ENCODE measurements at places on chromosomes 7 and 10. TPM values are rescaled to one million over a fixed set of nuclear protein-coding genes. Genes with fewer than 3 reads are reported as not detected.
A peak's percentile ranks its signal among the peaks of the same experiment; 100 is the strongest.

GRCh38 chr10:28396331-28396730 lies 93.5 kb upstream of the MPP7 start:
- peaks cover 3% of the 10 kb centered on the region for H3K4me1 ChIP-seq
- no peak overlapping the region for H3K27ac ChIP-seq
- H3K36me3 ChIP-seq = no peaks in the 10 kb centered on the region
- H3K27me3 ChIP-seq = no peaks in the 10 kb centered on the region
- no peak overlapping the region for H3K4me3 ChIP-seq
- DNase-seq = no peak

The ANKRD61 gene
- not detected for total RNA-seq

DNA sequence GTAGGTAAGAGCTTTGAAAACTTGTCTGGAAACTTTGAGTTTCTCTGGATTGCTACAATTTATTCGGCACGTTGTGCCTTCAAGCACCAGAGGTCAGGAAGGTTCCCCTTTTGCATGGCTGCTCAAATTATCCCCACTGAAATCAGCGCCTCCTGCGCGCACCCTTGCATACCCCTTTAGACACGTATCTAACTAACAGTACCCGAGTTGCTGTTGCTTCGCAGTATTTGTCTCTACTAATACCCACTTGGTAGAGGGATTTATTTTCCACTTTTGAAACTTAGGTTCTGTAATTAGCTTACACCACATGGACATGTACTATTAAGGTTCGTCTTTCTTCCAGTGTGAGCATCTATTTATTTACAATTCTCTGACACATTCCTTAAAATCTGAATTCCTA lies 1.6 kb downstream of the MEOX2 start:
- peak overlapping the region; percentile 66 for H3K4me3 ChIP-seq
- no peak overlapping the region for H3K27ac ChIP-seq
- H3K36me3 ChIP-seq = no peaks in the 10 kb centered on the region
- H3K4me1 ChIP-seq = no peaks in the 10 kb centered on the region
- no peaks in the 10 kb centered on the region for H3K27me3 ChIP-seq

The CHST12 gene
- 79.4 TPM for total RNA-seq

The PLAU gene
- total RNA-seq = 1.5 TPM

GRCh38 chr7:47402941-47403866 lies 178.7 kb downstream of the TNS3 start:
- no peaks in the 10 kb centered on the region for H3K27me3 ChIP-seq
- DNase-seq = no peak
- H3K4me1 ChIP-seq = peaks cover 24% of the 10 kb centered on the region
- no peak overlapping the region for H3K27ac ChIP-seq
- H3K36me3 ChIP-seq = peaks cover 15% of the 10 kb centered on the region
- no peak overlapping the region for H3K4me3 ChIP-seq

DNA sequence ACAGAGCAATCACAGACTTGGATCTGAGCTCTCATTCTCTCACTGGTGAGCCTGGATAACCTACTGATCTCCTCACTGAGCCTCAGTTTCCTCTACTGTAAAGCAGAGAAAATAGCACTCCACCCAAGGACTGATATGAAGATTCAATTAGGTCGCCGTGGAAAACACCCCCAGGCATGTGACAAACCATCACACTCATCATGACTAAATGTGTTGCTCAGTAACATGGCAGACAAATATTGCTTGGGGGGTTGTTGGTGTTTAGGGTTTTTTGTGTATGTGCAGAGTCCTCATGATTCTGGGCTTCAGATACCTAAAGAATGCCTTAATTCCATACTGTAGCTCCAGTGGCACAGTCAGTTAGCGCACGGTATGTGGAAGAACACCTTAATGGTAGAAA lies 122.1 kb upstream of the TCF7L2 start:
- H3K4me3 ChIP-seq = no peak overlapping the region
- no peaks in the 10 kb centered on the region for H3K36me3 ChIP-seq
- no peaks in the 10 kb centered on the region for H3K27me3 ChIP-seq
- H3K4me1 ChIP-seq = no peaks in the 10 kb centered on the region

GRCh38 chr7:461117-461452 lies 58.6 kb downstream of the PDGFA start:
- H3K27ac ChIP-seq = no peak overlapping the region
- peaks cover 6% of the 10 kb centered on the region for H3K4me1 ChIP-seq
- no peaks in the 10 kb centered on the region for H3K27me3 ChIP-seq
- no peak for DNase-seq
- H3K36me3 ChIP-seq = no peaks in the 10 kb centered on the region
- no peak overlapping the region for H3K4me3 ChIP-seq

The ATOH7 gene
- not detected for total RNA-seq

The TBXAS1 gene
- total RNA-seq = 3.8 TPM

The TBATA gene
- total RNA-seq = not detected

DNA sequence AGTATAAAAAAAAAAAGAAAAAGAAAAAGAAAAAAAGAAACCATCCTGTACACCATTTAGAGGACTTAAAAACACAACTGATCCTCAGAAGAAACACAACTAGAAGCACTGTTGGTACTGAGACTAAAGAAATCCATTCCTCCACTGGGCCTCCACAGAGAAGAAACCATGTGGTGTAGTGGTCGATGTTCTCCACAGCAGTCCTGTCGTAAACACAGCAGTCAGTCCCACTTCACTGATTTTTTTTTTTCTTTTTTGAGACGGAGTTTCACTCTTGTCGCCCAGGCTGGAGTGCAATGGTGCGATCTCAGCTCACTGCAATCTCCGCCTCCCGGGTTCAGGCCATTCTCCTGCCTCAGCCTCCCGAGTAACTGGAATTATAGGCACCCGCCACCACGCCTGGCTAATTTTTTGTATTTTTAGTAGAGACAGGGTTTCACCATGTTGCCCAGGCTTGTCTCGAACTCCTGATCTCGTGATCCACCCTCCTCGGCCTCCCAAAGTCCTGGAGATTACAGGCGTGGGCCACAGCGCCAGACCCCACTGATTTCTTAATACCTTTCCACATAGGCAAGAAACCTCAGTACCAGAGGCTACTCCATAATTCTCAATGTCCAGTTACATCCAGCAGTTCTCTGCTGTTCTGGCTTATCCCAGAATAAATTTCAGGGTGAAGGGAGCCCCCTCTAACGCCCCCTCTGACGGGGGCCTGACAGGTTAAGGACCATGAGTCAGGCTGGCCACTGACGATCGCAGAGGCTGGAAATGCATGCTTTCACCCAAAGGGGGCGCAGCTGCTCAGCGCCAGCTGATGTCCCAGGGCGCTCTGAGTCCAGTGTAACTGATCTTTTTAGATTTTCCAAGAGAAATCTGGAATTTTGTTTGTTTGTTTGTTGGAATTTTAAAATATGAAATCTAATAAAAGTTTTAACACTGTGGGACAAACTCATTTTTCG lies 24.8 kb upstream of the FFAR4 start:
- H3K27me3 ChIP-seq = no peaks in the 10 kb centered on the region
- H3K27ac ChIP-seq = no peak overlapping the region
- H3K36me3 ChIP-seq = no peaks in the 10 kb centered on the region
- no peaks in the 10 kb centered on the region for H3K4me1 ChIP-seq

DNA sequence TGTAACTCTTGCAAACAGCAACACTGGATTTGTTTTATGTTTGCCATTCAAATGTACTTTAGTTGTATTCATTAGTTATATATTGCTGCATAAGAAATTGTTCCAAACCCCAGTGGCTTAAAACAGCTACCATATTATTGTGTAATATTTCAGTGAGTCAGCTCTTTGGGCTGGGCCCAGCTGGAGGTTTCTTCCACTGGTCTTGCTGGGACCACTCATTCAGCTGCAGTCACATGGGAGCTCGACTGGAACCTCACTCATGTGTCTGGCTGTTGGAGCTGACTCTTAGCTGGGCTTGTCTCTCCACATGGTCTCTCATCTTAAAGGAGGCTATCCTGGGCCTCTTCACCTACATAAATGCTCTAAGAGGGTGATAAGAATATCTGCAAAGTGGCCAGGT lies 23.2 kb upstream of the PIP4K2A start:
- no peaks in the 10 kb centered on the region for H3K4me1 ChIP-seq
- no peak overlapping the region for H3K27ac ChIP-seq
- no peaks in the 10 kb centered on the region for H3K27me3 ChIP-seq
- H3K4me3 ChIP-seq = no peak overlapping the region
- no peaks in the 10 kb centered on the region for H3K36me3 ChIP-seq
- peak; percentile 72 for DNase-seq

The EBF3 gene
- total RNA-seq = 20.2 TPM

The PNLIPRP3 gene
- total RNA-seq = not detected

DNA sequence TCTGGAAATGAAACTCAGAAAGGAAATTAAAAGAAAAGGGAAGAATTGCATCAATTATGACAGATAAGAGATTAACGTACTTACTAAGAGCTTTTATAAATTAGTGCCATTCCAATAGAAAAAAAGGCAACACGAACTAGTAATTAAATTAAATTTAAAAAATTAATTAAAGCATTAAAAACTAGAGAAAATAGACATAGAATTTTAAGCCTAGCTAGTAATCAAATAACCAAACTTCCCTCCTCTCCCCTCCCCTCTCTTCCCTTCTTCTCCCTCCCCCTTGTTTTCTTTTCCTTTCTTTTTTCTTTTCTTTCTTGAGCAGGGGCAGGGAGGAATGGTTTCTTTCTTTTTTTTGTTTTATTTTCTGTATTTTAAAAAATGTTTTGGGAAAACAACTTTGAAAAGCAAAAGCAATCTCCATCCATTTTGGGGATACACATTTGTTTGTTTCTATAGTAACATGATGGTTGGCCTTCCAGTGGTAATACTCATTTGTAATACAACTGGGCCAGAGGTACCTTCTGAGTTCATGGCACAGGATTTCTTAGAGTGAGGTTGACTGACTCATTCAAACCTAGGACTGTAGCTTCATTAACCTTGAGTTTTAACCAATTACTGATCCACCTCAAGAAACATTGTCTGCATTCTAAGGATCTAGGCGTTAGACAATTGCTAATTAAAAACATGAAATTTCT lies 132.6 kb downstream of the ST7 start:
- no peaks in the 10 kb centered on the region for H3K27me3 ChIP-seq
- H3K27ac ChIP-seq = no peak overlapping the region
- H3K4me3 ChIP-seq = no peak overlapping the region
- no peaks in the 10 kb centered on the region for H3K4me1 ChIP-seq
- no peak for DNase-seq
- H3K36me3 ChIP-seq = no peaks in the 10 kb centered on the region

The AHR gene
- 149 TPM for total RNA-seq

GRCh38 chr7:156475179-156475578 lies 165.4 kb upstream of the RNF32 start:
- no peaks in the 10 kb centered on the region for H3K4me1 ChIP-seq
- no peak overlapping the region for H3K27ac ChIP-seq
- H3K4me3 ChIP-seq = no peak overlapping the region
- H3K27me3 ChIP-seq = no peaks in the 10 kb centered on the region

- no peak for DNase-seq
- H3K27ac ChIP-seq = no peak overlapping the region
- H3K4me1 ChIP-seq = no peaks in the 10 kb centered on the region
- no peak overlapping the region for H3K4me3 ChIP-seq
- no peaks in the 10 kb centered on the region for H3K27me3 ChIP-seq
Measured at GRCh38 chr7:105297985-105298384, 90.7 kb downstream of the SRPK2 start.

The TBL2 gene
- 52.9 TPM for total RNA-seq

DNA sequence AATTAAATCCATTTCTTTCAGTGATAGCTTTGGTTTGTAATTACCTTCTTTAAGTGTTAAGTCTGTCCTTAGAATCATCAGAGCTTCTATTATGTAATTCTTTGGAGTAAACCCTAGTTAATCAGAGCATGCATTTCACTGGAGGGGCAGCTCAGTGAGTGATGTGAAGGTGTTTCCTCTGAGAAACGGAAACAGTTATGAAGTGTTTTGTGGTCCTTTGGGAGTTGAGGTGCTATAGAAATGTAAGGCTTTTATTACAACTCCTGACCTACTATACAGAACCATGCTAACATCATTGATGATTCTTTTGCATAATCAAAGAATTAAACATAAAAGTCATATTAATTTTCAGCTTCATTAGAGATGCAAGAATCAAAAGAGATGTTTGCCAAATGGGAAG lies 141.5 kb downstream of the EXOC4 start:
- no peak overlapping the region for H3K4me3 ChIP-seq
- H3K4me1 ChIP-seq = no peaks in the 10 kb centered on the region
- H3K36me3 ChIP-seq = no peaks in the 10 kb centered on the region
- H3K27me3 ChIP-seq = no peaks in the 10 kb centered on the region
- no peak for DNase-seq
- no peak overlapping the region for H3K27ac ChIP-seq

GRCh38 chr7:63900394-63901203 lies 98.0 kb upstream of the ZNF722 start:
- H3K27ac ChIP-seq = peak overlapping the region; percentile 35
- no peaks in the 10 kb centered on the region for H3K36me3 ChIP-seq
- peak; percentile 90 for DNase-seq
- peak overlapping the region; percentile 77 for H3K4me3 ChIP-seq

DNA sequence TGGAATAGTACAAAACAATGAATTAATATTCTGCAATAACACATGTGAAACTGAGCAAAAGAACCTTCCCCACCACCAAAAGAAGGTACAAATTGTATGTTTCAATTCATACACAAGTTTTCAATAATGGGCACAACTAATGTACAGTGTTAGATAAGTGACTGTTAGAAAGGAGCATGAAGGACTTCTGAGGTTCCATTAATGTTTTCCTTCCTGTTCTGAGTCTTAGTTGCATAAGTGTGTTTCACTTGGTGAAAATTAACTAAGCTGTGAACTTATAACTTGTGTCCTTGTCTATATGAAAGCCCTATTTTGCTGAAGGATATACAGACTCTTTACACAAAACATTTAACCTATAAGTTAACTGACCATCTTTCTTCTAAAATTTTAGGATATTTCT lies 8.2 kb downstream of the GSAP start:
- H3K4me3 ChIP-seq = no peak overlapping the region
- H3K36me3 ChIP-seq = no peaks in the 10 kb centered on the region
- H3K4me1 ChIP-seq = no peaks in the 10 kb centered on the region
- no peak for DNase-seq
- H3K27me3 ChIP-seq = no peaks in the 10 kb centered on the region
- no peak overlapping the region for H3K27ac ChIP-seq

Measured in ascending aorta (tissue), 2 donors.